Bronchial epithelial cell (primary cell): ENCODE measurements at places on chromosomes 16 and 17.

DNA sequence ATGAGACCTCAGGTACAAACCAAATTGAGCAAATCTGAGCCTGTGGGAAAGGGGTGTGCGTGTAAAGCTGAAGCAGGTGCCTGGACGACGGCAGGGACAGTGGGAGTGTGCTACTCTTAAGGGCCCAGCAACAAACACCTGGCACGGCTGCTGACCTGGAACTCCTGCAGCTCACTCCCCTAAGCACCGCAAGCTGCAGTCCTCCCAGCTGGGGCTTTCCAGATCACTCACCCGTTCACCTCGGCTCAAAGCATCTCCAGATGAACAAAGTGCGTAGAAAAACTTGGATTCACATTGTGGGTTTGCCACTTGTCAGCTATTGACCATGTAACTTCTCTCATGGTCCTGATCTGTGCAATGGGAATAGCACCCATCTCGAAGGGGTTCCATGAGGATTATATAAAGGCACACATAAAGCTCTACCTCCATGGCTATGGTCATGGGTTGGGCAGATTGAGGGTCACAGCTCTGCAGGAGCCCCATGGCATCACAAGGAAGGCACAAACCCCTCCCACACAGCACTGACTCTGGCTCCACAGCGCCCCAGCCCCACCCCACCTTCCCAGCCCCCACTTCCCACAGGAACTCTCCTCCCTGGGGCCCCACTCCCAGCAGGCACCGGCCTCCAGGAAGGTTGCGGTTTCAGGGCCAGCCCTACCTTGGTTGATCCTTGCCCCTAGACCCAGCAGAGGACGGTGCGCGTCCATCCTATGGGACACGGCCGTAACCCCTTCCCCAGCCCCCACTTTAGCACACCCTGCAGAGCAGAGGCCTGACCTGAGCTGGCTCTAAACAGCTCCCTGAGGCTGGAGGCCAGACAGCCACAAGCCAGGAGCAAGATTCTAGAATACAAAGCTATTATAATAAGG, 21.9 kb downstream of the ST3GAL2 start:
- DNase-seq, result no peak

DNA sequence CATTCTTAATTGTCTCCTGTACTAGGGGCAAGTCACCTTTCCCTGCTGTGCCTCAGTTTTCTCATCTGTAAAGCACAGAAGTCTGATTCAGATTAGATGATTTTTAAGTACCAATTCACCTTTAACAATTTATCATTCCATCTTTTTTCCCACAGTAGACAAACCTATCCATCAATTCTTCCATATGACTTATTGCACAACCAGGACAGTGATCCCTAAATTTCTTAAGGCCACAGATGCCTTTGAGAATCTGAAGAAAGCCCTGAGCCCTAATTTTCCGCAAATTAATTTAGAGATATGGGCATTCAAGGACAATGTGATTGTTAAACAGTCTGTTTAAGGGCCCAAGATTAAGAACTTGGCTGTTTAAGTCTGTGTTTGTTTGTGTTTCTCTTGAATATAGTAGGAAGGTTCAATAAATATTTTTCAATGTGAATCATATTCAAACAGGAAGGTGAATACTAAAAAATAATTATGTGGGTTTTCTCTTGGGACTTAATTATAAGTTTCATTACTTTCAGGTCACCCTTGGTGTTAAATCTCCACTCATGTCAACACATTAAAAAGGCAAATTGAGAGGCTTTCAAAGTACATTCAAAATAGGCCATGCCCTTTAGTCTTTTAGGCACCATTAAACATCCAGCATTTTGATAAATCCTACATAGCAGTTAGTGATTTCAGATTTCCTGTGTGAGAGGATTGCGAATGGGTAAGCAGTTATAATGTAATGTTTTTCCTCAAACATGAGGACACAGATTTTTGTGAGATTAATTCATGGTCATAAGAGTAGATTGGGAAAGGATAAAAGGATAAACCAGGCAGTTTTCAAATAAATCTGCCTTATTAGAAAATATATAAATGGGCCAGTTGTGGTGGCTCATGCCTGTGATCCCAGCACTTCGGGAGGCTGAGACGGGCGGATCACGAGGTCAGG, 34.9 kb upstream of the MMD start:
- no peak for DNase-seq

DNA sequence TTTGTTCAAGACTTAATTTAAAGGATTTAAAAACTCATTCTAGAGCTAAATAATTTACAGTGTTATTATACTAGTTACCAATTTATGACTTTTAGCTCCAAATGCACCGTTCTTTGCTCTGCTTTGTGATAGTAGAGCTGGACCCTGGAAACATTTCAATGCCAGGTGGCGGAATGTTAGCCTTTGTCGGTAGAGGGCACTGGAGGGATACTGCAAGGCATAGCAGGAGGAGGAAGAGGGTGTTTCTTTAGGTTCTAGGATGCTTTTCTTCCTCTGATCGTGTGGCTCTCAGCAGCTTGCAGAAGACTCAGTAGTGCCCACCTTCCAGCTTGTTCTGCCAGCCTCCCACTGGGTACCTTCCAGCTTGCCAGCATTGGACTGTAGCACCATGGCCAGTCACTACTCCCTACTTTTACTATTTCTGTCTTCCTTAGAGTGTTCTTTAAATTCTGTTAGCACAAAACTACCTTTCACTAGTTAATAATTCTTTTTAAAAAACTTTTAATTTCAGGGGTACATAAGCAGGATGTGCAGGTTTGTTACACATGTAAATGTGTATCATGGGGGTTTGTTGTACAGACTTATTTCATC, 325.3 kb downstream of the UTP18 start:
- peak; percentile 17 for DNase-seq

- no peak for DNase-seq
Measured at GRCh38 chr16:86570558-86571529, 4.2 kb downstream of the FOXC2 start.

GRCh38 chr17:65389949-65390348, 171.5 kb downstream of the AXIN2 start:
- DNase-seq, result peak; percentile 31

DNA sequence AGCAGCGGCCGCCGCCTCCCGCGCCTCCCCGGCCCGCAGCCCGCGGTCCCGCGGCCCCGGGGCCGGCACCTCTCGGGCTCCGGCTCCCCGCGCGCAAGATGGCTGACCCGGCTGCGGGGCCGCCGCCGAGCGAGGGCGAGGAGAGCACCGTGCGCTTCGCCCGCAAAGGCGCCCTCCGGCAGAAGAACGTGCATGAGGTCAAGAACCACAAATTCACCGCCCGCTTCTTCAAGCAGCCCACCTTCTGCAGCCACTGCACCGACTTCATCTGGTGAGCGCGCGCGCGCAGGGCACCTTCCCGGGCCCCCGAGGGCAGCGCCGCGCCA, 258 bp downstream of the PRKCB start:
- no peak for DNase-seq

GRCh38 chr17:8392274-8392673, 5.4 kb downstream of the RNF222 start:
- no peak for DNase-seq

DNA sequence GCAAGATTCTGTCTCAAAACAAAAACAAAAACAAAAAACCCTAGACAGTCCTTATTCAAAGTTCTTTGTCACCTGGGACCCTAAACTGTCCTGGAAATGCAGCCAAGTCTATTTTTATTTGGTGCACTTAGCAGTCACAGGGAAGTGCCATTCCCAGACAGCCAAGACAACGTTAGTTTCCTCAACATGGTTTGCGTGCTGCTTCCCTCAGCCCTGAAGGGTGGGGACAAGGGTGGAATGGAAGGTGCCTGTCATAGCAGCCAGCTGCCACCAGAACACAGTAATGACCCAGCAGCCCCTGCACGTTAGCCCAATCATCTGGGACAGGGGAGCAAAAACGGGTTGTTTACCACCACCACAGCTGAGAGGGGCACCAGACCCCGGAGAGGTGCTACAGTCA, 16.9 kb downstream of the CREBBP start:
- no peak for DNase-seq

- DNase-seq, result no peak
Measured at GRCh38 chr17:48611213-48611612, 396 bp upstream of the HOXB7 start.

DNA sequence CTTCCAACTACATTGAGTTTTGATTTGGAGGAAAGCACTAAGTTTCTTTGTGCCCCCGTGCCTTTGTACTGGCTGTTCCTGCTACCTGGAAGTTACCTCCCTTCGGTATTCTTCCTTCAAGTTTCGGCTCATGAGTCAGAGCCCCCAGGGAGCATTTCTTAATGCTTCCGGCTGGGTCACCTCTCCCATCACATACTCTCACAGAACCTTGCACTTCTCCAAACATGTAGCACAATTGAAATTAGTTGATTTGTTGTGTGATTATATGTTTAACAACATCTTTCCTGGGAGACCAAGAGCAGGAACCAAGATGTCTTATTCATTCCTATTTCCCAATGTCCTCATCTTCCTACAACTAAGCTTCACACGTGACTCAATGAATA, 158.6 kb upstream of the CDH5 start:
- DNase-seq, result peak; percentile 46

GRCh38 chr16:8182761-8183160, 407.6 kb downstream of the TMEM114 start:
- DNase-seq, result no peak

DNA sequence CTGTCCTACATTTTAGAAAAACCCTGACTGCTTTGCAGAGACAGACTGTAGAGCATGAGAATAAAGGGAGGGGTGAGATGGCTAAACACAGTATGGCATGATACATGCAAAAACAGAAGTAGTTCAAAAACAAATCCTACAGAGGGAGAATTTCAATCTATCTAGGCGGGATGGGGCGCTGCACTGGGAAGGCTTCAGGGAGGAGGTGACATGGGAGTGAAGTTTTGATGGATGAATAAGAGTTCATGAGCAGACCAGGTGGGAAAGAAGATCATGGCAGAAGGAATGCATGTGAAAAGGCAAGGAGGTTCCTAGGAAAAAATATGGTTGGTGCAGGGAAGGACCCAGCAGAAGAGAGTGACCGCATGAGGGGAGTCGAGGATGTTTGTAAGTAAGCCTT, 19.2 kb downstream of the HS3ST3B1 start:
- DNase-seq, result no peak

- DNase-seq, result no peak
Measured at GRCh38 chr17:7515911-7516610, 31.9 kb downstream of the POLR2A start.

DNA sequence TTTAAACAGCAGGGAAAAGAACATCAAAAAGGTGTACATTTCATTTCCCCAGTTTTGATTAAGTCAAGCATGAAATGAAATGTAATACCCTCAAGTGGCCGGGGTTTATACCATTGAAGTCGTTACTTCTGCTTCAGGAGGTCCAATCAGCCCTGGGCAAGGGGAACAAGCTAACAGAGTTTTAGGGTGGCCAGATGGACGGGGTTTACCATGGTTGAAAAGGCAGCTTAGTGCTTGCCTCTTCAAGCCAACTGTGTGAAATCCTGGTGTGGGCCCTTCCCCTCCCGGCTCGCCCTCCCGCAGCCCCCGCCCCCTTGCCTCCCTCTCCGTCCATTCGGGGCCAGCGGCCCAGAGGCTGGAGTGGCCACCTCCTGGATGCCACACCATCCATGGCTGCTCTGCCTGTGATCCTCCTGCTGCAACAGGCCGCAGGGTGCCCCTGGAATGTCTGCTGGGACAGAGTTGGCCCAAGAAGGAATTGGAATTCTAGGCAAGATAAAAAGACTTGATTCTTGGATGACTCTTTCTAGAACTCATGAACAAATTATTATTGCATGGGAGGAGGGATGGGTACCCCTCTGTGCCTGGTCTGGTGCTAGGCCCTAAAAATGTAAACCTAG, 296.2 kb upstream of the IRX3 start:
- DNase-seq, result no peak

GRCh38 chr16:50274326-50275097, 8.2 kb downstream of the ADCY7 start:
- DNase-seq, result no peak

GRCh38 chr16:47492428-47493377, 31.6 kb downstream of the PHKB start:
- no peak for DNase-seq

DNA sequence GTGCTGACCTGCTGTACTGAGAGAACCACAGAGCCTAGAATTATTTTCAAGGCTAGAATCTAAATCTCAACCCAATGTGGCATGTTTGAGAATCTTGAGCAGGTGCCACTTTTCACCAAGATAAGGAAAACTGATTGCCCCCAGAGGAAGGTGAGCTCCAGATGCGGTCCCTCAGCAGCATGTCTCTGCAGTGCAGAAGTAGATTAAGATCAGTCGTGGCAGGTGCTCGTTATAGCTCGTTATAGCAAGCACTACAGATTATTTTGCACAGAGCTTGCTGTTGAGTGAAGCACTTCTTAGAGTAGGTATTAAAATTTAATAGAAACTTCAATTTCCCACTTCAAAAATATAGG, 176.0 kb downstream of the AATF start:
- no peak for DNase-seq

GRCh38 chr17:10683853-10684252, 13.5 kb downstream of the SCO1 start:
- DNase-seq, result peak; percentile 47

DNA sequence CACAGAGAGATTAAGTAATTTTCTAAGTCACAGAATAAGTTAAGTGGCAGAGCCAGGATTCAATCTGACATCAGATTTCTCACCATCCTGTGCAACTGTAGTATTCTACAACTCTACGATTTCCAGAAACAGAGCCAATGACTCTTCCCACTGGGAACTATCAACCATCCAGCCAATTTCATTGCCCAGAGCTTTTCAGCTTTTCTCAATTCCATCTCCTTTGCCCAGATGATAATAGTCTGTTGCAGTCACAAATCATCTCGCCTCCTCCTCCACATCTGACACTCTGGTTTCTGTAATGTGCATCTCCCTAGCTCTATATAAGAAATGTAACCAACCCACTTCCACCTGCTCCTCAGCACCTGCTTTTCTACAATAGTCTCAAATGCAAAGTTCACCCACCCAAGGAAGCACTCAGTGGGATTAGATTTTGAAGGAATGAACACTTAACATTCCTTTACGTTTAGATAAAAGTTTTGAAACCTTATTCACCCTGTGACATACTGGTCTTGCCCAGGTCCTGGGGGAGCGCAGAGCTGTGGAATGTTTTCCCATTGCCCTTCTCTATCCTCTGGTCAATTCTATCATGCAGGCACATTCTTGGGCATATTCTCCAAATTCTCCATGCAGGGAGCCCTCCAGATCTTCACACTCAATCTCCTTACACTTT, 167.8 kb upstream of the ASIC2 start:
- DNase-seq, result no peak

DNA sequence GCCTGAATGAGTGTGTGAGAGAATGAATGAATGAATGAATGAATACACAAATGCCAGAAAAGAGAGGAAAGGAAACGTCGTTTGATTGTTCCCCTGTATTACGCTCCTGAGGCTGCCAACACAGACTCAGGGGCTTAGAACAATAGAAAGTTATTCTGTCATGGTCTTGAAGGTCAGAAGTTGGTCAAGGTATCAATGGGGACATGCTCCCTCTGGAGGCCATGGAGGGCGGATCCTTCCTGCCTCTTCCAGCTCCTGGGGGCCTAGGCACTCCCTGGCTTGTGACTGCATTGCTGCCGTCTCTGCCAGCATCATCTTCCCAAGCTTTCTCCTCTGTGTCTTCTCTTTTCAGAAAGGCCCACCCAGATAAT, 1.5 kb upstream of the SLC38A8 start:
- DNase-seq, result no peak

- DNase-seq, result no peak
Measured at GRCh38 chr17:8447799-8448198, 12.1 kb downstream of the NDEL1 start.

- DNase-seq, result no peak
Measured at GRCh38 chr16:1053700-1054368, 18.7 kb upstream of the SSTR5 start.
